ENCODE measurements at places on chromosomes 7 and 10. TPM values are rescaled to one million over a fixed set of nuclear protein-coding genes. Genes with fewer than 3 reads are reported as not detected.

Gene RSU1
- 72.4 TPM for total RNA-seq

- DNase-seq: no peak
Measured at GRCh38 chr10:78850644-78851435, 217.9 kb upstream of the ZMIZ1 start.

GRCh38 chr7:83210479-83210878 lies 47.8 kb upstream of the PCLO start:
- no peak for DNase-seq

Gene SOSTDC1
- 13.4 TPM for total RNA-seq

DNA sequence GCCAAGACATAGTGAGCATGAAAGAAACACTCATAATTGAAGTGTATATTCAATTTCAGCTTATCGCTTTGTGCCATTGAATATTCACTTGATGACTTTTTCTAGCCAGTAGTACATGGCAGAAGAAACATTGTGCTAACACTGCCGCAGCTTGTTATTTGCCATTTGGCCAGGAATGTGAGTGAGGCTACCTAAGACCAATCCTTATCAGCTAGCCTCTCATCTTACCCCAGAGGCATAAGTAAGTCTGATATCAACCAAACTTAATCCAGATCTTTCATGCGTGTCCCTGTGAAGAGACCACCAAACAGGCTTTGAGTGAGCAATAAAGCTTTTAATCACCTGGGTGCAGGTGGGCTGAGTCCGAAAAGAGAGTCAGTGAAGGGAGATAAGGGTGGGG lies 586.0 kb upstream of the MBL2 start:
- no peak for DNase-seq

Gene ABCB1
- total RNA-seq: 48.3 TPM

DNA sequence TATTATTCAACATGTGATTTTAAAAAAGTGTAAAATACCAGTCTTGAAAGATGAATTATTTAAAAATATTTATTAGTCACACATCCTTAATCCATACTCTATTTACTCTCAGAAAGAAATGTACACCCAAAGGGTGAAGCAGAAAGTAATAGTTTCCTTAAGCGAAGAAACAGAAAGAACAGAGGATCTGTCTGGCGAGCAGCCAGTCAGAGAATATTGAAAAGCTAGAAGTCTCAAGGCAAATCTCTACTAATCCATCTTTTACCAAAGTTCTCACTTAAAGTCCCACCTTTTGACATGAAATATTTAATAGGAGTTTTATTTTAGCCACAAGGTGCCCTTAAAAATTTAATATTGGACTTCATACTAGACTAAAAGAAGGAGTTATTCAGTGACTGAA lies 46.7 kb downstream of the MKX start:
- no peak for DNase-seq
